SJCRH30 (cell line): ENCODE measurements at places on chromosomes 3 and 15.

DNA sequence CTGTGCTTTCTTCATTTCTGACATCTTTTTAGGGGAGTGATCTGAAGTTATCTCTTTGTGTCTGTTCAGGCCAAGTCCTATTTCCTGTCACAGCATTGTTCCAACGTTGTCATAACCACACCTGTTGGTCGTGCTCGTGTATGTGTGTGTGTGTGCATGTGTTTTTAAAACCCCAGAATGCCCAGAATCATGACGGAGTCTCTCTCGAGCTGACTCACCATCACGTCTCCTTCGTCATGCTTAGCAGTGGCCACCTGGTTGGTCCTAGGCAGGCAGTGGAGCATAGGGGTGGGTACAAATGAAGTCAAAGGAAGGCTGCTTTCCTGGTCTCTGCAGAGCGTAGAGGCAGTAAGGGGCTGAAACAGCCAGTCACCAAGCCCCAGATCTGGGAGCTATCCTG is 126.8 kb upstream of the ABHD17C start:
- no peak for DNase-seq

DNA sequence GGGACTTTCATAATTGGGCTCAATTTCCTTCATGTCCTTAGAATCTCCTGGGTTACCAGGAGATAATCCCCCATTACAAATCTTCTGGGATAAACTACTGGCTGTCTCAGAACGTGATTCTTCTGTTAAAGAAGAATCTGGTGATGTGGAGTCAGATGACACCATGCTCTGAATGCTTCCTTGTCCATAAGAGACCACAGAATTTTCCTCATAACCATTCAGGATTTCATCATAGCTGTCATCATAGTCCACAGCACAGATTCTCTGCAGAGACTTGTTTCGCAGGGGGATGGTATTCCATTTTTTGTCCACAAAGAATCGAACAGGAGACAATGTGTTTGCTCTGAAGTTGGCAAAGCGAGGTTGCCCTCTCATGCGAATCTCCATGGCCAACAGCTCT is 109.8 kb upstream of the TSPAN3 start:
- peak; percentile 18 for DNase-seq

DNA sequence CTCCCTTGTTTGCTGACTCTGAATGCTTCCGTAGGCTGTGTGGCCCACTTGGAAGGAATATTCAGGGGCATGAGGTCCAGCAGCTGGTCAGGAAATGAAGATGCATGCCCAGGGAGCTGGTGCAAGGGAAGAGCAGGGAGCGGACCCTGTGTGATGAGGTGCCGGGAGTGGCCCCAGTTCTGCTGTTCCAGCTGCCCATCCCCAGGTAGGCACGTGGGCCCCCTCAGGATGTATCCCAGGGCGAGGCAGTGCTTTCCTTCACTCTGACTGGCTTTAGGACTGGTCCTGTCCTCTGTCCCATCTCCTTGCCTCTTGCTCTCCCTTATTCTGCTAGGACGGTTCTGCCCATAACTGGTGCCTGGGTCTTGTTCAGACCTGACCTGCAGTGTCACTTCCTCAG is 1.1 kb upstream of the FAM3D start:
- DNase-seq: no peak

- DNase-seq: no peak
Measured at GRCh38 chr3:111103807-111104206, 32.2 kb downstream of the NECTIN3 start.

GRCh38 chr3:159679900-159680299 is 308.7 kb upstream of the IL12A start:
- no peak for DNase-seq

DNA sequence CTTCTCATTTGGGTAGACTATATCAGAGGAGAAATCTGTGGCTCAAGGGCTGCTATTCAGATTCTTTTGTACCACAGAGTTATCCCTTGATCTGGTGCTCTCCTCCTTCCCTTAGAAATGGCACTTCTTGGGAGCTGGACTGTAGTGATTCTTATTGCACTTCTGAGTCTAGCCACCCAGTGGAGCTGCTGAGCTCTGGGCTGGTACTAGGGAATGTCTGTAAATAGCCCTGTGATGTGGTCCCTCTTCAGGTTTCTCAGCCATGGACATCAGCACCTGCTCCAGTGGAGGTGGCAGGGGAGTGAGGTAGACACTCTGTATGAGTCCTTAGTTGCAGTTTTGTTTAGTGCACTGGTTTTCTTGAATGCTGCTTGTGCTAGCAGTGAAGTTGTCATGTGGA is 1292.6 kb downstream of the SI start:
- peak; percentile 38 for DNase-seq

DNA sequence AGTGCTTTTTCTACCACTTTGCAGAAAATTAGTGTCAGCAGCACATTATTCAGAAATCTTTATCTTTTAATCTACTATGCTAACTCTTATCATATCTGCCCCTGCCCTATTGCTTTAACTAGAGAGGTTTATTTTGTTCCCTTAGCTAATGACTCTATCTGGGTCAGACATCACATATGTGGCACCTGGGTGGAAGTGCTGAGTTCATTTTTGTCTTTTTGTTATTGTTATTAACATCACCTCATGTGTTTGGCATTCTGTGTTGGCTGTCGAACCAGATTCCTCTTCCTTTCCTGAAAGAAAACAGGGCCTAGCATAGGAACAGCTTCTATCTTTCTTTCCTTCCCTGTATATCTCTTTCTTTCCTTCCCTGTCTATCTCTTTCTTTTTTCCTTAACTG is 100.7 kb downstream of the RBMS3 start:
- no peak for DNase-seq

- no peak for DNase-seq
Measured at GRCh38 chr3:142318331-142318730, 92.9 kb upstream of the GK5 start.

GRCh38 chr3:81580355-81580754 is 181.1 kb downstream of the GBE1 start:
- no peak for DNase-seq

GRCh38 chr3:126061301-126062032 is 22.5 kb downstream of the SLC41A3 start:
- DNase-seq: no peak

DNA sequence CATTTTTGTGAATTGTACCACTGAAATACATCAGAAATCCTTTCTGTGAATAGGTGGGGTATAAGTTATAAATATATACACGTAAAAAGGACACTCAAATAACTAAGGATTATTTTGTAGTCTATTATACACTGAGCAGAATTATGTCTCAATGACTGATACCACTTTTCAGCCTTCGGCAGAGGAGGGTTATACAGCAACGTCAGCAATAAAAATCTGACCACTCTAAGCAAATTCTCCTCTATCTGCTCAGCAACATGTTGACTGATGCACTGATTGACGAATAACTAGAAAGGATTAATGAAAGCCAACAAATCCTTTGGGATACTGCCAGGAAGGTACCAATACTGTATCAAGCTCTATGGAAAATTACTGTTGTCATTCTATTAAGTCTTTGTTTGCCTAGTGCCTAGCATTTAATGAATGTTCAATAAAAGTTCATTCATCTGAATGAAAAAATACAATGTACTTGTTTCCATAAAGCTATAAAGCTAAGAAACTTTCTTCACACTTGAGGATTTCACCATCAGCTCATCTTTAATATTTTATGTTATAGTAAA is 5.2 kb downstream of the ARPP19 start:
- DNase-seq: no peak

DNA sequence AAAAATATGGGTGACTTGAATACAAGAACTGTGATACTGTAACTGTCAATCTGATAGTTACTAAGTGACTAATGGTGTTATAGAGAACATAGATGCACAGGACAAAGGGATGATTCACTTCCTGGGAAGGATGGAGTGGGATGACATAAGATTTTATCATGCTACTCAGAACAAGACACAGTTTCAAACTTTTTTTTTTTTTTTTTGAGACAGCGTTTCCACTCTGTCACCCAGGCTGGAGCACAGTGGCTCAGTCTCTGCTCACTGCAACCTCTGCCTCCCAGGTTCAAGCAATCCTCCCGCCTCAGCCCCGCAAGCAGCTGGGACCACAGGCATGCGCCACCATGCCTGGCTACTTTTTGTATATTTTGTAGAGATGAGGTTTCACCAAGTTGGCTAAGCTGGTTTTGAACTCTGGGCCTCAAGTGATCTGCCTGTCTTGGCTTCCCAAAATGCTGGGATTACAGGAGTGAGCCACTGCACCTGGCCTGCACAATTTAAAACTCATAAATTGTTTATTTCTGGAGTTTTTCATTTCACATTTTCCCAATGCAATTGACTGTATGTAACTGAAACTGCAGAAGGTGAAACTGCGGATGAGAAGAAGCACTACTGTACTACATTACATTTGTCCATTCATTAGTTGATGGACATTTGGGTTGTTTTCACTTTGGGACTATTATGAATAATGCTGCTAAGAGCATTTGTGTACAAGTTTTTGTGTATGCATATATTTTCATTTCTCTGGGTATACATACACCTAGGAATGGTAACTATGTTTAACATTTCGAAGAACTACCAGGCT is 40.6 kb downstream of the ADIPOQ start:
- DNase-seq: no peak

GRCh38 chr3:157128771-157129681 is 30.9 kb downstream of the CCNL1 start:
- peak; percentile 32 for DNase-seq

- DNase-seq: no peak
Measured at GRCh38 chr3:85495602-85496001, 536.8 kb downstream of the CADM2 start.

DNA sequence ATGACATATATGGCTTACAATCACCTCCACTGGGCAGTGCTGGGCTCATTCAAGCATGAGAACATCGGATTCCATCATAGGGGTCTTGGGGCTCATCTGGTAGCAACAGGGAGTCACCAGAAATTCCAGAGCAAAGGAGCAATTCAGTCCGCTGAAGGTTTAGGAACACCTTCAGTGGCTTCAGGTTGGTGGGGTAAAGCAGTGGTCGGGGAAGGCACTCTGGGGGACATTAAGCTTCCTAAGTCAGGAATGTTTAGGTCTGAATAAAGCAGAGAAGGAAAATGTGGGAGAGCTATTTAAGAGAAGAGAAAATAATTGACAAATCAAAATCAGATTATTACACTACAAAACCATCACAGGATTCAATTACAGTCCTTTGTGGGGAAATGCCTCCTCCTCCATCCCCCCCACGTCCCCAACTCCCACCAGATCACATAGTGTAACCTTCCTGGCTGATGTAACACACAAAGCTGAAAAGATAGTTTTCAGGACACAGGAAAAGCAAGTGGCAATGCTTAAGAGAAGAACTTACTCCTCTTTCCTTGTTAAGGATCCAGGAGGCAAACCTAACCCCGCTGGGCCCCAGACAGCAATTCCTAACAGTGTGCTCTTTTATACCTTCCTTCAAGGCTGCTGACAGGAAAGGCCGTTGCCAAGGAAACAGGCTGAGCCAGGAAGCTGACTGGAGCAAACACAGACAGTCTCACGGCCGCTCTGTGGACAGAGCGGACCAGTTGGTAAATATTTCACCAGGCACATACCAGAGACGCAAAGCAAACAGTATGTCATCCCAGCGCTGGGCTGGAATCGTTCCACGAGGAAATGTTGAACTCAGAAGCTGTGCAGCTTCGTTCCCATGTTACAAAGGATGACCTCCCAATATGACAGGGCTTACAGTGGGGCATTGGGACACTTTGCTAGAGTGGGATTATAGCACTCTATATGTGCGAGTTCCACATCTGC is 57.5 kb upstream of the LMCD1 start:
- peak; percentile 95 for DNase-seq

DNA sequence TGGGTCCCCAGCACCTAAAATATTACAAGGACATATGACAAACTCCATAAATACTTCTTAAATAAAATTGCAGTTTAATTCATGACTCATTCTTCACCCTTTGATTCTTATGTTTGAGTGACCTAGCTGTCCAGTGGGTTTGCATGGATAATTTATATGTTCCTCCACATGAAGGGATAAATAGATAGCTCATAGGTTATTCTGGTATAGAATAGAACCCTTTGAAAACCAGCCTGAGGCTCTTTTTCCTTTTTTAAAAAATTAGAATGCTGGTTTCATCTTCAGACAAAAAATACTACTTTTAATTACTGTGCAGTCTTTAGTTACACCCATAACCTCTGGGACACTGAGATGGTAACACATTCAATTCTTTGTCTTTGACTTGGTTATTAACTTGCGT is 97.1 kb upstream of the SAMMSON start:
- DNase-seq: no peak

DNA sequence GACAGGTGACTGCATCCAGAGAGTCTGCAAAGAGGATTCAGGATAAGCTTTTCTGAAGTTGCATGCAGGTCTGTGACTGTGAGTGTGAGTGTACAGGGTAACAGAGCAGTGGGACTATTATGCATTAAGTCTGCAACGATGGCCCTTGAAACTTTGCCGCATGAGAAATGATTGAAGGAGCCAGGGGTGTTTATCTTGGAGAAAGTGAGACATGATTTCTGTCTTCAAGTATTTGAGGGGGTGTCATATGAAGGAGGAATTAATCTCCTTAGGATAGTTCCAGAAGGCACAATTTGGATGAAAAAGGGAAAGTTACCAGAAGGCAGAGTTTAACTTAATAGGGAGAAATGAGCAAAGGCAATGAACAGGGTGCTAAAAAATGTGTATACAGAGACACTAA is 119.6 kb downstream of the ARNT2 start:
- DNase-seq: no peak

DNA sequence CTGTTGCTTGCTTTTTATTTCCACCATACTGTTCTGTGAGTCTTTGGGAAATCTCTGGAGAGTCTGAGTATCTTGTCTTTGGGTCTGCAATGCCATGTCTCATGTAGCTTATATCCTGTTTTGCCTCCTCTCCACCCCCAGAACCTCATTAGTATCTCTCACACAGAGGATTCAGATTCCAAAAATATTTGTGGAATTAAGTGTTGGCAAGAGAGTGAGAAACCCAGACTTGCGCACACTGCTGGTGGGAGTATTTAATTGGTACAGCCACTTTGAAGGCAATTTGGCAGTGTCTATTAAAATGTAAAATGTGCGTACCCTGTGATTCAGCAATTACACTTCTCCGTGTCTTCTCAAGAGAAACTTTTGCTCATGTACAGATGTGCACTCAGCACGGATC is 68.6 kb downstream of the ZNF621 start:
- no peak for DNase-seq
